Kidney epithelial cell (primary cell): ENCODE measurements at places on chromosomes 4 and X. TPM values are rescaled to one million over a fixed set of nuclear protein-coding genes. Genes with fewer than 3 reads are reported as not detected.

GRCh38 chrX:152138388-152138784, at the start of gene MAGEA10:
TSS of gene MAGEA10 (minus strand) at chrX:152138577. CDS start at chrX:152135620, 2,957 bp downstream.
- no peak for DNase-seq

DNA sequence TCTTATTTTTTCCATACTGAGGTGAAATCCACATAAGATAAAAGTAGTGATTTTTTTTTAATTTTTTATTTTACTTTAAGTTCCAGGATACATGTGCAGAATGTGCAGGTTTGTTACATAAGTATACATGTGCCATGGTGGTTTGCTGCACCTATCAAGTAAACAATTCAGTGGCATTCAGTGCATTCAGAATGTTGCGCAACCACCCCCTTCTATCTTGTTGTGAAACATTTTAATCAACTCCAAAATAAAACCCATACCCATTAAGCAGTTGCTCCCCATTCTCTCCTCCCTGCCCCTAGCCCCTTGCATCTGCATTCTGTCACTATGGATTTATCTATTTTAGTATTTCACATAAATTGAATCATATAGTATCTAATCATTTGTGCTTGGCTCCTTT, 121.2 kb downstream of the KLHL13 start:
- DNase-seq = no peak

- no peak for DNase-seq
These were observed 90.5 kb downstream of the STK32B start for GRCh38 chr4:5141802-5142201.

DNA sequence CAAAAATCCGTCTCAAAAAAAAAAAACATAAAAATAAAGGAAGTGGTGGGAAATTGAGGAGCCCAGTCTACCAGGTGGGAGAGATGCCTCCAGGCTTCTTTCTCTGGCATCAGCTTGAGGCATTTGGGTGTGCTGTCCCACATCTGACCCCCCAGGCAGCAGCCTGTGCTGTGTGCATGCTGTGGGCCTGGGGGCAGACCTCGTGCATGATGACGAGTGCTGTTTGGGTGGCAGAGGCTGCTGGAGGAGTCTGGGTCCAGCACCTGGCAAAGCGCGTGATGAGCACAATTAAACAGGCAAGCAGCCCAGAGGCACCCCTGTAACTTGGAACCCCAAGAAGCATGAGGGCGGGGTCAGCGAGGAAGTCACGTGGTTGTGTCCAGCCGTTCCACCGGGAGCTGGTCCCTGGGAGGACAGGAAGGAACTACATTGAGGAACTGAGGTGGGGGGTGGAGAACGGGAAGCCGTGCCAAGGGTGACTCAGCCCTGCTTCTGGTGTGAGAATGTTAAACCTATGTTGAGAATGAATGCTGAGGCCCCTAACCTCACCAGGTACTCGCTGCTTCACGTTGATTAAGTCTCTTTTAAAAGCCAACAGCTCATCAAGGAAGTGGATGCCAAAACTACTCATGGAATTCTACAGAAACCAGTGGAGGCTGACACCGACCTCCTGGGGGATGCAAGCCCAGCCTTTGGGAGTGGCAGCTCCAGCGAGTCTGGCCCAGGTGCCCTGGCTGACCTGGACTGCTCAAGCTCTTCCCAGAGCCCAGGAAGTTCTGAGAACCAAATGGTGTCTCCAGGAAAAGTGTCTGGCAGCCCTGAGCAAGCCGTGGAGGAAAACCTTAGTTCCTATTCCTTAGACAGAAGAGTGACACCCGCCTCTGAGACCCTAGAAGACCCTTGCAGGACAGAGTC, 6.1 kb downstream of the TACC3 start:
- peak; percentile 82 for DNase-seq

- peak; percentile 44 for DNase-seq
These were observed 34.2 kb downstream of the WDR13 start for GRCh38 chrX:48631376-48632090.

ZNF732 gene
- total RNA-seq = 0.79 and 1.2 TPM in 2 replicates

DNA sequence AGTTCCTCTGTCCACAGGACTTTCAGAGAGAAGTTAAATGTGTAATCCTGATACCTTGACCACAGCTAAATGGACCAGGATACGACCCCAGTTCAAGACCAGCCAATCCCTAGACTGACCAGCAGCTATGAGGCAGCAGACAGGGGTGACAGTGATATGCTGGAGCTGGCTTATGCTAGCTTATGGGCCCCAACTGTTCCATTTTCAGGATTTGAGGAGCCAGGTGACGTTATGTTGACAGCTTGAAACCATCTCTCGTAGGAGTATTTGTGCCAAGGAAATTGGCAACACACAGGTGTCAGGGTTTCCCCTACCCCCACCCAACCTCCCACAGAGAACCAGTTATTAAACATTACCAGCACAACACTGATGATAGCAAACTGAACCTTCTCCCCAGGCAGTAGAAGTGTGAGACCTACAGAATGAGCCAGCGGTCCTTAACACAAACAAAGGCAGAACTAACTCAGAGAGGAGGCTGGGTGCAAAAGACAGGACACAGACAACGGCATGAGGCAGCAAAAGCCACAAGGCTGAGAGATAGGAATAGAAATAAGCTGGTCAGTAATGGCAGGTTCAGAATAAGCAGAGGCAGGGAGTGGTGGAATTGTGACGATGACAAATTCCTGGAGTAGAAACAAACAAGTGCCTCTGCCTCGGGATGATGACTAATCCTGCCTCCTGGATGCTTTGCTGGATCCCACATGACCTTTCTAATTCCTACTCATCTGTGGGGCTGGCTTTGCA, 85.6 kb upstream of the CPEB2 start:
- peak; percentile 61 for DNase-seq

GRCh38 chrX:10367406-10367805, 210.6 kb downstream of the CLCN4 start:
- DNase-seq = no peak

GRCh38 chr4:60617731-60618130, 582.4 kb upstream of the ADGRL3 start:
- no peak for DNase-seq

- DNase-seq = no peak
These were observed 4.7 kb downstream of the RIPPLY1 start for GRCh38 chrX:106898462-106898861.

GABRG1 gene
- not detected in 2 replicates for total RNA-seq

DNA sequence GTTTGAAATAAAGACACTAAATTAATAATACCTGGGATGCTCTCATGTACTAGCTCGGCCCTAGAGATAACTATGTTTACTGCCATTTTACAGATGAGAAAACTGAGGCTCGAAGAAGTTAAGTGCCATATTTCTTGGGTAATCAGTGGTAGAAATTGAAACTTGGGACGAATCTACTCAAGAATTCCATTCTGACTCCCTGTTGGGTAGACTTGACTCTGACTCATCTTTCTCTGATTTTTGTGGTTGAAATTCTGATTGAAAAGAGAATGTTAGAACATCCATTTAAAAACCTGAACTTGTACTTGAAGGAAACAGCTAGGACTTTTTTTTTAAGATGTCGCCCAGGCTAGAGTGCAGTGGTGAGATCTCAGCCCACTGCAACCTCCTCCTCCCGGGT, 50.1 kb upstream of the NSUN7 start:
- peak; percentile 35 for DNase-seq

GRCh38 chrX:29487214-29487613, 728.1 kb upstream of the MAGEB2 start:
- no peak for DNase-seq

PAGE5 gene
- not detected in 2 replicates for total RNA-seq

JCHAIN gene
- not detected in 2 replicates for total RNA-seq
